ENCODE measurements at places on chromosomes 1 and 21. TPM values are rescaled to one million over a fixed set of nuclear protein-coding genes. Genes with fewer than 3 reads are reported as not detected.
A peak's percentile ranks its signal among the peaks of the same experiment; 100 is the strongest.

The CELA3B gene
- total RNA-seq, result 2.0 TPM

The S100A1 gene
- not detected for total RNA-seq

The SPATA46 gene
- total RNA-seq, result not detected

GRCh38 chr1:102262994-102263393 lies 266.3 kb upstream of the OLFM3 start:
- H3K4me1 ChIP-seq, result no peaks in the 10 kb centered on the region
- no peak for DNase-seq
- H3K36me3 ChIP-seq, result no peaks in the 10 kb centered on the region
- no peak overlapping the region for H3K27ac ChIP-seq
- H3K4me3 ChIP-seq, result no peak overlapping the region
- no peaks in the 10 kb centered on the region for H3K27me3 ChIP-seq

DNA sequence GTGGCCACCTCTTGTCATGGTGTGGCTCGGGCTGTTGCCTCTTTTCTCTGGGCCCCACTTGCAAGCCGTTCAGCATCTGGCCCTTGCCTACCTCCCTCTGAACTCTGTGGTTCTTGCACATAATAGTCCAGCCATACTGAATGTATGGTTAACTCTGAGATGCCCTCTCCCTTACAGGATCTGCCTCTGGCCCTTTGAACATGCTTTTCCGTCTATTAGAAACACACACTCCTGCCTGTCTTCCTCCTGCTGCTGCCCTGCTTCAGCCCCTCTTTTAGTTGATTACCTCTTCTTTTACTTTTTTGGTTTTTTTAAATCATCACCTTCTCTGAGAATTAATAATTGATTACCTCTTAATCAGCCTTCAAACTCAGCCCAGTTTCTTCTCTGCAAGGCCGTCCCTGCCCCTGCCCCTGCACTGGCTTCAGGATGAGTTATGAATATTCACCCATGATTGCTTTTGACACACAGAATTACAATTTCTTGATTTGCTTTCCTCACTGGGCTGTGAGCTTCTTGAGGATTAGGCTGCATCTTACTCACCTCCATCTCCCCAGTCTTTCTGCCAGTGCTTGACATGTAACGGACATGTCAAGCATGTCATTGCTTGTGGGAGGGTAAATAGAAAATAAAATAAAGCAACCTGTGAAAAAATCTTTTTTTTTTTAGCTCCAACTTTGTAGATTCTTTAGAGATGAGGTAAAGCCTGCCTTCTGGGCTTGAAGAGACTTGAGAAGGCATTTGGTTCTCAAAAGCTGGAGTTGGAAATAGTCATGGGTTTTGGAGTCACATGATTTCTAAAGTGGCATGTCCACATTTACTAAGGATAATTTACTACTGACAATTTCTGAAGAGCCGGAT lies 158.3 kb downstream of the PLXNA2 start:
- H3K27me3 ChIP-seq, result no peaks in the 10 kb centered on the region
- peak overlapping the region; percentile 50 for H3K4me3 ChIP-seq
- H3K4me1 ChIP-seq, result peaks cover 31% of the 10 kb centered on the region
- peak overlapping the region; percentile 55 for H3K27ac ChIP-seq
- DNase-seq, result no peak

- no peak for DNase-seq
- no peak overlapping the region for H3K27ac ChIP-seq
- no peak overlapping the region for H3K4me3 ChIP-seq
- no peaks in the 10 kb centered on the region for H3K36me3 ChIP-seq
- H3K4me1 ChIP-seq, result peaks cover 20% of the 10 kb centered on the region
Observed at GRCh38 chr1:928825-929661, 5.3 kb downstream of the SAMD11 start.

DNA sequence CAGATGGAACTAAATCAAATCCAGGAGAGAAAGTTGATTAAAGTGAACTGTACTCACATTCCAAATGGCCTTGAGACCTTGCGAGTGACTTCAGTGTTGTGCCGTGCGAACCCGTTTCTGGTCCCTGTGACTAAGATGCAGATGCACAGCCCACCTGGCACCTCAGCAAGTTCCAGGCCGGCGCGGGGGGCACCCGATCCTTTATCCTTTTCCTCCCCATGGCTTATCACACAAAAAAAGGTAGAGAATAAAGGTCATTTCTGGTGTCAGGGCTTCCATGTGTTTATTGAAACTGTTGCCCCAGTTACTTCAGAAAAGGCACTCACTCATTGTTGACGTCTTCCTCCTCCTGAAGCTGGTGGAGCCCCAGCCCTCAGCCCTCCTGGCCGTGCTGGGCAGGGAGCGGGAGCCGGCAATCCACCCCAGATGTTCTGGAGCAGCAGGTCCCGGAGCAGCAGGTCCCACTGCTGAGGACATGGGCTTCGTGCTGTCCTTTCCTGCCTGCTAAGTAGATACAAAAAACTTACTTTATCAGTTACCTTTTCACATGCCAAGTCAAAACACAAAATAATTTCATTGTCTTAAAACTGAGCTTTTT lies 53.0 kb downstream of the PCNT start:
- no peak overlapping the region for H3K27ac ChIP-seq
- H3K36me3 ChIP-seq, result peaks cover 3% of the 10 kb centered on the region
- DNase-seq, result no peak

DNA sequence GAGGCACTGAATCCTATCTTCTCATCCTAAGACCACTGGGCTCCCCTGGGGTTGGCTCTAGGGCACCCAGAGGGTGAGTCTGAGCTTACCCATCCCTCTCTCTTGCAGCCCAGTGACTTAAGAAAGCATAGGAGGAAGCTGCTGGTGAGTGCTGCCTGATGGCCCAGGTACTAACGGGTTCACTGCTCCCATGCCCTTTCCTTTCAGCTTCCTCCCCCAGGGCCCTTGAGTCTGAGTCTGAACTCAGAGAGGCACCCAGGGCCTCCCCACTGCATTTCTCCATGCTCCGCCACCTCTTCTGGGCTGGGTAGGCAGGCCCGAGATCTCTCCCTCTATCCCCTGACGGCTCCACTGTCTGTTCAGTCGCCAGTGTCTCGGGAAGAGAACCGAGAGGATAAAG lies 29.7 kb downstream of the PPFIA4 start:
- no peak for DNase-seq
- H3K27ac ChIP-seq, result no peak overlapping the region
- H3K4me1 ChIP-seq, result no peaks in the 10 kb centered on the region
- H3K27me3 ChIP-seq, result no peaks in the 10 kb centered on the region
- peaks cover 6% of the 10 kb centered on the region for H3K36me3 ChIP-seq

DNA sequence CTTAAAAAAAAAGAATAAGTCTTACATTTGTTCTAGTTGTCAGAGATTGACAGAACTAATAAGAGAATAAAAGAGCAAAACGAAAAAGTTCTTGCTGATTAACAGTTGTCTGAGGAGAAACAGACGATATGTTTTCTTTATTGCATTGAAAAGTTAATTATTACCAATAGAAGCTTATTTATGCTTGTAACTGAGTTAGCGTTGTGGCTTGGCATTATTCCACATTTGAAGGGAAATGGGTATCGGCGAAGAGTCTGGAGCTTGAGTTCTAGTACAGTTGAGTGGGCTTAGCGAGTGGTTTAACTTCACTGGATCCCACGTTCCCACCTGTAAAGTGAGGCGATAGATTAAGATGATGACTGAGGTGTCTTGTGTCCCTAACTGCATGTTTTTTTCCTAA lies 109.0 kb downstream of the SDCCAG8 start:
- no peaks in the 10 kb centered on the region for H3K4me1 ChIP-seq
- no peak for DNase-seq
- H3K36me3 ChIP-seq, result no peaks in the 10 kb centered on the region
- no peaks in the 10 kb centered on the region for H3K27me3 ChIP-seq

- no peaks in the 10 kb centered on the region for H3K4me1 ChIP-seq
- no peak overlapping the region for H3K4me3 ChIP-seq
- DNase-seq, result no peak
- no peaks in the 10 kb centered on the region for H3K36me3 ChIP-seq
- no peak overlapping the region for H3K27ac ChIP-seq
- H3K27me3 ChIP-seq, result no peaks in the 10 kb centered on the region
Observed at GRCh38 chr1:80050085-80050484, 1043.6 kb upstream of the ADGRL4 start.

DNA sequence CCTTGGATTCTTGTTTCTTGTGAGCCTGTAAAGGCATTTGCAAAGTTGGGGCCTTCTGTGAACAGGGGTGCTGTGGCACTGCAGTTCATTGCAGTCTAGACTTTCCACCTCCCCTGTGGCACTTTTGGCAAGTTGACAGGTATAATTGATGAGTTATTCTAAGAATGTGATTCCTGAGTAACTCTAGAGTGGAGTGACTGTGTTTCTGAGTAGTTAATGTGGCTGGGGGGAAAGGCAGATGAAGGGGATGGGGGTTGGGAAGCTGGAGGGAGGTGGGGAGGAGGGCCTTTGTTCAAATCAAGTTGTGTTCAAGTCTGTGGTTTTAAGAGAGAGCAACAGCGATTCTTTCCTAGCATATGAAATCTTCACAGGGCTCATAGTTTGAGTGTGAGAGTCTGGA lies 32.9 kb downstream of the PBX1 start:
- DNase-seq, result no peak
- peaks cover 5% of the 10 kb centered on the region for H3K4me1 ChIP-seq

DNA sequence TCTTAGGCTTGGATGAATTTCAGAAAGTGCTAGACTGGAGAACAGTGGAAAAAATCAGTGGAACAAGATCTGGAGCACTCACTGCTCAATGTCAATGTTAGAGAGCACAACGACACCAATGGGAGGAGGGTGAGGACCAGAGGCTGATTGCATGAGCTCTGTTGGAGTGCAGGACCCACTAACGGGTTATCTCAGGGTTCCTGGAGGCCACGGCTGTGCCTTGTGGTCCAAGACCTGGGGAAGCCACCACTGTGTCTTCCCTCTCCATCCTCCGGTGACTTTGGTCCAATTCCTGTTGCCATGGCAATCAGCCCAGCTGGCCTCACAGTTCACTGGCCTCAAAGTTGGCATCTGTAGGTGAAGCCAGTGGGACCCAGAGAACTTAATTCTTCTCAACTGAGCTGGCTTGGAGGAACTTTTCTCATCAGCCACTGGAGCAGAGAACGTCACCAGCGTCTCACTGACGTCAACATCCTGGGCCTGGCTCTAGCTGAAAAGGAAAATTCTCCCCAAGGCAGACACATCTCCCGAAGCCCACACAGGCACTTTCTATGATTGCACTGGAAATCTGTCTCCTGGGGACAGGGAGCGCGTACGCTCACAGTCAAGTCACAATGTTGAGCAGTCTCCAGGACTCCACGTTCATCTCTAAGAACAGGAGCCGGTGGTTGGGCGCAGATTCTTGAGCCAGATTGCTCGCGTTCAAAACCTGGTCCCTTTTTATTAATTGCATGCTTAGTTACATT lies 21.9 kb upstream of the GPR157 start:
- H3K27me3 ChIP-seq, result no peaks in the 10 kb centered on the region
- peaks cover 11% of the 10 kb centered on the region for H3K4me1 ChIP-seq
- DNase-seq, result no peak
- H3K4me3 ChIP-seq, result no peak overlapping the region

Data from thoracic aorta (tissue), 2 donors.